GM23248 (cell line): ENCODE measurements at places on chromosomes 4 and X.

DNA sequence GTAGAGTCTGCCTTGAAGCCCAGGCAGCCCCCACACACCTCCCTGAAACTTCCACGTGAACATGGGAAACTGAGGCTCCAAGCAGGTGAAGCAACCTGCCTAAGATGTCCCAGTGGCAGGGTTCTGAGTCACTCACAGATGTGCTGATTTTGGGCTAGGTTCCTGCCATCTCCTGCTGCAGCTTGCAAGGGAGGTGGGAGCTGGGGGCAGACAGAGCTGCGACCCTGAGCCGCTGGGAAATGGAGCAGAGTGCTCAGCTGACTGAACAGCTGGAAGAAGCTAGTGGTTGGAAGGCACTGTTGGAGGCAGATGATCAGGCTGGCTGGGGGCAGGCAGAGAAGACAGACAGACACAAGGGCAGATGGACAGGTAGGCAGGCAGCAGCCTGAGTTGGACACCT, 3.6 kb upstream of the FATE1 start:
- DNase-seq, result no peak

DNA sequence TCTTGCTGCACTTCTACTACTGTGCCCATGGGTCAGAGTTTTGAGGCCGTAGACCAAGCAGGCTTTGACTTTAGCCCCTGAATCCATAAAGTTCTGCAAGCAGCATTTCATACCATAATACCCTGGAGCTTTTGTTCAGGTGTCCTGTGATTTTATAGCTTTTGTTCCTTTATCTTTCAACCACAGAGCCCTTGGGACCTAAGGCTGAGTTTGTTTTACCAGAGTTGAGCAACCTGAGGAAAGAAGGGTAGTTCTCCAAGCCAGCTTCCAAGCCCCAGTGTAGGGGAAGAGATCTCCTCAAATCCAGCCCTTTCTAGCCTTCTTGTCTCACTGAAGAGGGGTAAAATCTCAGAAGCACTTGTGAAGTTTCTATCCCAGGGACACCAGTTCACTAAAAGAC, 35.1 kb downstream of the MAGED2 start:
- no peak for DNase-seq

- DNase-seq, result no peak
Observed at GRCh38 chrX:109398833-109399232, 83.1 kb downstream of the GUCY2F start.

DNA sequence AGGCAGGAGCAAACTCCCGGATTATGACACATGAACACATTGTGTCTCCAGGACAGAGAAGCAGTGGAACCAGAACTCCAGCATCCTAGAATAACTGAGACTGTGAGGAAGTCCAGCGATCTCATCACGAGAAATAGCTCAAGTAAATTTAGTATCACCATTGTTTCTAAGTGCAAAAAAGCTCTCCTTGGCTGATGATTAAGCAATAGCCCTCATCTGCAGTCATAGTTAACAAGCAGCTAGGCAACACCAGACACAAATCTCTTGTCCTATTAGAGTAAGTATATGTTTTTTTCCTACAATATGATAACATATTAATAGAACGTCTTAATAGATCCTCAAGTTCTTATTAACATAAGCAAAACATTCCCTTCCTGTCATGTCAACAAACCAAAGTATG, 2.4 kb upstream of the CFAP299 start:
- peak; percentile 27 for DNase-seq

GRCh38 chrX:72346302-72346949, 40.7 kb upstream of the CITED1 start:
- DNase-seq, result no peak

DNA sequence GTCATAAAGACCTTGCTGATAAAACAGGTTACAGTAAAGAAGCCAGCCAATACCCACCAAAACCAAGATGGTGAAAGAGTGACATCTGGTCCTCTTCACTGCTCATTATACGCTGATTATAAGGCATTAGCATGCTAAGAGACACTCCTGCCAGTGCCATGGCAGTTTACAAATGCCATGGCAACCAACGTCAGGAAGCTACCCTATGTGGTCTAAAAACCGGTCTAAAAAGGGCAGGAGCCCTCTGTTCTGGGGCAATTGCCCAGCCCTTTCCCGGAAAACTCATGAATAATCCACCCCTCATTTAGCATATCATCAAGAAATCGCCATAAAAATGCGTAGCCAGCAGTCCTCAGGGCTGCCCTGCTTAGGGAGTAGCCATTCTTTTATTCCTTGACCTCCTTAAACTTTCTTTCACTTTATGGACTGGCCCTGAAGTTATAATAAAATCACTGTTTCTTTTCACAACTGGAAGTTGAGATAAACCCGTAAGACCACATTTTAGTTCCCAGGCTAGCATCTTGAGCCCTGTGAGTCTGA, 260.5 kb upstream of the FAT1 start:
- no peak for DNase-seq

DNA sequence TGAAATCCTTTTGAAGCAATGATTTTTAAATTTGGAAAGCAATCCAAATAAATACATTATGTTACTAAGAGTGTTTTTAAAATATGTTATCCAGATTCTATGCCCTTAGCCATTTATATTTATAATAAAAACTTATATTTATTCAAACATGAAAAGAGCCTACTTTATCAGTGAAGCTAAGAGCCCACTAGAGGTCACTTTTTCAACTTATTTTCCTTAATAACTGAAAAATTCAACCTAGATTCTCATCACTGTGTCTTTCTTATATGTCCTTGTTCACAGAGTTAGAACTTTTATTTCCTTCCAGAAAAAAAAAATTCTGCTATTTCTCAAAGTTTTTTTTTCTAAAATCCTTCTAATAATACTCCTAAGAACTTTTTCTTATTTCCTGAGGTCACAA, 23.9 kb downstream of the PRDM8 start:
- DNase-seq, result peak; percentile 78

- no peak for DNase-seq
Observed at GRCh38 chr4:53713296-53713695, 122.0 kb upstream of the LNX1 start.

GRCh38 chr4:187212446-187213080, 488.9 kb upstream of the FAT1 start:
- DNase-seq, result no peak
